ENCODE measurements at places on chromosomes 2 and 18.

- DNase-seq = no peak
Measured at GRCh38 chr18:44774191-44774590, 93.5 kb downstream of the SETBP1 start.

DNA sequence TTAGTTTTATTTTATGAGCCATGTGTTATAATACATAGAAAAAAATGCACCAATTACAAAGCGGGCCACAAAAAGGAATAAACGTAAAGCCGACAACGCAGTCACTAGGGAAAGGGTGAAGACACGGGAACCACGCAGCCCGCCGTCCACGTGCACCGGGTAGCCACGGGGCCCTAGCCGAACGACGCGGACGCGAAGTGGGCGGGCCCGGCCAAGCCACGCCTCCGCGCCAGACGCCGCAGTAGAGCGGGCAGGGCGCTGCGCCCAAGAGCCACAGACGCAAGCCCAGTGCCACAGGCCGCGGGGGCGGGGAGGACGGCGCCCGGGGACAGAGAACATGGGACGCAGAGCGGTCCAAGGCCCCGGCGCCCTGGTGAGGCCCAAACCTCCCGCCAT, at the start of gene DUSP28:
TSS of gene DUSP28 (plus strand) at position 274 of the 396 bp plus-strand sequence. CDS start 328 bp downstream, outside the sequence.
- peak; percentile 89 for DNase-seq

DNA sequence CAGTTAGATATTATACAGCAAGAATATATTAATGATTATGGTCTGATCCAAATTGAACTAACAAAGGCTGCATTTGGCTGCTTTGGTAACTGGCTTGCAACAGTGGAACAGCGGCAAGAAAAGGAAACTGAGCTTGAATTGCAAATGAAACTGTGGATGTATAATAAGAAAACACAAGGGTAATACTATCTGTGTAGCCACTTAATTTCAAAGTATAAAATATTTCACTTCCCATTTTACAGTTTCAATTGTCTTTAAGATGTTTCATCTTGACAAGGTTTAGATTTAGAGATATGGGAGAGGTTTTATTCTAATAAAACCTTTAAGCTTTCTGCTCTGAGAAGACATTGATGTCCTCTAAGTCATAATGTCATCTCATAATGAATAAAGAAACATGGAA, 23.8 kb downstream of the WDR75 start:
- no peak for DNase-seq

DNA sequence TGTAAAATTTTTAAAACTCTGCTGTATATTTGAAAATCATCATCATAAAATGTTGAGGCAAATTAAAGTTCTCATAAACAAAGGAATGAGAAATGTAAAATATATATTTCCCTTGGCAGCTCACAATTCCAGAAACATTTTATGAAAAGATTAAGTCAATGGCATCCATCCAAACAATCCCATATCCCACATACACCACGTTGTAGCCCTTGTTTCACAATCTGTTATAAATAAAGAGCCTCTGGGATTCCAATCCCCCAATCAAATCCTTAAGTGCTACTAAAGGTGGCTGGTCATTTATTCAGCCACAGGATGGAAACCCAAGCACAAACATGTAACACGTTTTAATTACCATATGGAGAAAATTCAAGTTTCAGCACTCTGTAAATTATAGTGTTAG, 51.7 kb downstream of the GFPT1 start:
- no peak for DNase-seq

DNA sequence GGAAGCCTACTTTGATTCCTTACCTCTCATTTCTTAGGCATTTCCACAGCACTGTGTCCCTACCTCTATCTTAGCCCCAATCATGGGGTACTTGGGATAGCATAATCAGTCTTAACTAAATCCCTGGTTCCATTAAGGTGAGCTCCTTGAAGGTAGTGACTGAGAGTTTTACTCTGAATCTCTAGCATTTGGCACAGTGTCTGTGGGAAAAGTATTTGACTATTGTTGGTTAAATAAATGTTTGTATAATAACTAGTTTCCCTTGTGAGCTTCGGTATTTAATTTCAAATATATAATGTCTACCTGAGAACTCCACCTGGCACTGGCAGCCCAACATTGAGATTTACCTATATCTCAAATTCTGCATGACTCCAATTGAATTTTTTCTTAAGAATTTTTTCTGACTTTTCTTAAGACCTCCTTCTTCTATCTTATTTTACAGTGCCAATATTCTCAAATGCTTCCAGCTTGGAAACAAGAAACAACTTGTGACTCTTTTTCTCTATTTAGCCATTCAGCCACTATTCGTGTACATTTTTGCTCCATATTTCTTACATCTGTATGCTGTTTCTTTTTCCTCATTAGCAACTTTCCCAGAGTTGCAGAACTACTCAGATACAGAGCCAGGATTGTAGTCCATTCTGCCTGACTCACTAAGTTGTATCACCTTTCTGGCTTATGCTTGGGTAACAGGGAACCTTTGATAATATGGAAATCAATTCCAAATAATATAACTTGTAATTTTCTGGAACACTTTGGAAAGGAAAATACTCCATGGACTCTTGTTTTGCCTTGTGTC, 214.0 kb upstream of the NT5C1B start:
- no peak for DNase-seq

DNA sequence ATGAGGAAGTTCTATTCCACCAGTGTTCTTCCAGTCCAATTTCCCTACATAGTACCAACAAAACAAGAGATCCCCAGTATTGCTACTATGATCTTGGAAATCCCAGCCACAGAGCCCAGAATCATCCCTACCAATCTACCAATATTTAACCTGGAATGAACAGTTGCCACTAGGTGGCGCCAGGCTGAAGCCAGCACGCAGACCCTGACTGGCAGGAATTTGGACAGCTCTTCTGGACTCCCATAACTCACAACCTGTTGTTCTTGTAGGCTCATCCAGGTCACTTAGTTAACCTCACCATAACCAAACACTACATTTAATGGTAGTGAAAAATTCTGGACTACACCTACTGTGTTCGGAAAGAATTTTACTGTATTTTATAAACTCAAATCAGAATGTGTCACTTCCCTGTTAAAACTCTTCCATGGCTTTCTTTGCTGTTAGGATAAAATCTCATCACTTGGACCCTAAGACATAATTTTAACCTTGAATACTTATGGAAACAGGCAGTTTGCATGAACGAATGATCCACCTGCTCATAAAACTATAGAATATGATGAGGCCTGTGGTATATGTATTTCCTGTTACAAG, 59.8 kb upstream of the SLC38A11 start:
- DNase-seq = peak; percentile 78

DNA sequence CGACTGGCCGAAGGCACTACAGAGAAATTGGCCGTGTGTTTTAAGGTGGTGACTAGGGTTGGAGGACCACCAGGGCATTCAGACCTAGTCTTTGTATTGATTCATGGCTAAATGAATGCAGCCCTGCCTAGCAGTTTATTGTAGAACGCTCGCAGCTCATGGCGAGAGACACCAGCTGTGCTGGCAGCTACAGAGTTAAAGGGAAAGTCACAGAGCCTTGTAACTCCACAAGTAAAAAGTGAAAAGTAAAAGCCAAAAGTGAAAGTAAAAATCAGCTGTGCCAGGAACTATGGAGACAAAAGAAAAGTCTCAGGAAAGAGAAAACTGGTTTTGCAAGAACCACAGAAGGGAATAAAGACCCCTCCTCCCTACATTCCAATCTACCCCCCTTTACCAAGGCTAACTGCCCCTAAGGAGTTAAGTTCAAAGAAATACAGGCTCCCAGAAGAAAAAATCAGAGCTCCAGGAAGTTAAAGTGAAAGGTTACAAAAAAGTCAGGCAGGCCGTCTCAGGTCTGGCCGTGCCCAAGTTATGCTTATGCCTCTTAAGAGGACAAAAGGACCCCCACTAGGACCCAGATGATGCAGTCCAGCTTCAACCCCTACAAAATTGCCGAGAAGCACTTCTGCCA, 46.4 kb upstream of the SELENOI start:
- DNase-seq = peak; percentile 70

- DNase-seq = no peak
Measured at GRCh38 chr2:88845772-88846661, 154.5 kb downstream of the RPIA start.

DNA sequence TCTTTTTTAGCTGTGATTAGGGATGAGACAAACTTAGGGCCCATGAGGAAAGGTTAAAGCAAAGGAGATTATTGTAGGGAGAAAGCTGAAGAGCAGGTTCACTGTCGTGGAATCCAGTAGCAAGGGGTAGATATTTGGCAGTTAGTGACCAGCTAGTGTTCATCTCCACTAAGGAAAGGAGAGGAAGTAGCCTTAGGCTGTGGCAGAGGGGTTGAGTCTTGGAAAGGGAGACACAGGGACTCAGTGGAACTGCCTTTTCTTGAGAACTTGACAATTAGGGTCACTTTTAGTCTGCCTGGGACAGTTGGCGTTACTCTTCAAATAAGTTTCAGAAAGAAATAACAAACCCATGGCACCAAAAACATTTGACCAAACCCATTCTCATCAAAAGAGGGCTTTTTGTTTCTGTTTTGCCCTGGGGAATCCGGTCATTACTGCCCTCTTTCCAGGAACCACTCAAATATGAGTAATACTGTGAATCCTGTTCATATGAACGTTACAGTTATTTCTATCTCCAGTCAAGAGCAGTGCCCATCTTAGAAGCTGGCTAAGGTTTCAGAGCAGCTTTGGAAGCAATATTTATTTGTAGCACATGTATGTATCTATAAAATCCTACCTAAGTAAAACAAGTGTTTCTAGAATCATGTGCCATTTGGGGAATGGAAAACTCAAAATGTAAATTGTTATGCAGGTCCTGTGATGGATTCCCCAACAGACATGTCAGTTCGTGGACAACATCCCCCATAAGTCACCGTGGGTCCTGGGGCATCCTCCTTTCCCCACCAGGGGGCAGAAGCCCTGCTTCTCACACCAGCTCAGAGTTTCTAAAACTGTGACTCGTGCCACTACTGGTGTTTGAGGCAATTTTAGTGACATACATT, 77.3 kb upstream of the PHLPP1 start:
- DNase-seq = peak; percentile 39

DNA sequence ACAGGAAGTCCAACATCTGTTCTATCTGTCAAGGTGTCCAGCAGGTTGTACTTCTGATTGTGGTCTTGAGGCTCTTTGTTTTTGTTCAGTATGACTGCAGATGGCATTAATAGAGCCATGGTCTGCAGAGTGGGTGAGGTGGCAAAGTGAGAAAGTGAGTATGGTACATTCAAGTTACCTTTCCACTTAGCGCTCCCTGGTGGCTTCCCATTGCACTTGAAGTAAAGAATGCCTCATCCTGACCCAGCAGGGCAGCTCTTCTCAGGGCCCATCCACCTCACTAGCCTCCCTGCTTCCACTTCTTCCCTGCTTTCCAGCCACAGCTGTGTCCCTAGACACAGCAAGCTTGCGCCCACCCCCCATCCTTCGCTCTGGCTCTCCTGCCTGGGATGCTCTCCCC, 148.0 kb upstream of the ALPP start:
- DNase-seq = peak; percentile 56
